ENCODE measurements at places on chromosomes 4 and X.

GRCh38 chr4:178105242-178105641 lies 663.0 kb upstream of the AGA start:
- no peak for DNase-seq

DNA sequence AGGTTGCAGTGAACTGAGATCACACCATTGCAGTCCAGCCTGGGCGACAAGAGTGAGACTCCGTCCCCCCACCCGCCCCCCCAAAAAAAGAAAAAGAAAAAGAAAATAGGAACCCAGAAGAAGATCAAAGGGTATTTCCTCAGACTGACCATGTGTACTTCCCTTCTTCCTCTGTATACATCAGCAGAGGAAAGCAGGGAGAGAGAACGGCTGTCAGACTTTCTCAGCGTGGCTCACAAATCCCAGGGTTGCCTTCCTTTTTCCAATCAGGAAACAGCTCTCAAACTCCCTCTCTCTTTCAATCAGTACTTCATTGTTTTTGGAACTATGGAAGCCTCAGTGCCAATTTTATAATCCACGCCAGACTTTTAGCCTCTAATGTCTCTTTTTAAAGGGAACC lies 59.1 kb downstream of the CHRNA9 start:
- no peak for DNase-seq

DNA sequence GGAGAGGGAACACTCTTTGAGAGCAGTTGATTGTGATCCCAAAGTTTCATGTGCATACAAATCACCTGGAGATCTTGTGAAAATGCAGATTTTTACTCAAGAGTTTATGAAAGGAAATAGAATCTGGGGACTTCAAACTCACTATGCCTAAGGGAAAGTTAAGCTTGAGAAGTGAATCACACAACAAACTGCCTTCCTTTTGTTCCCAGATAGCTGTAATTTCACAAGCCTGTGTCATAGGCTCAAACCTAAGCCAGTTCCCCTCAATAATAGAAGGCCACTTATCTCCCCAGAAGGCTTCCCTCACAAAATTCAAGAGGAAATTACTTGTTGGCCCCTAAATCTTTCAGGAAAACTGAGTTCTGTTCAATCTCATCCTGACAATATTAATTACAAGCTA lies 132.8 kb upstream of the MAGEB16 start:
- DNase-seq, result no peak

- DNase-seq, result no peak
Observed at GRCh38 chrX:69987691-69988090, 62.0 kb downstream of the AWAT2 start.

DNA sequence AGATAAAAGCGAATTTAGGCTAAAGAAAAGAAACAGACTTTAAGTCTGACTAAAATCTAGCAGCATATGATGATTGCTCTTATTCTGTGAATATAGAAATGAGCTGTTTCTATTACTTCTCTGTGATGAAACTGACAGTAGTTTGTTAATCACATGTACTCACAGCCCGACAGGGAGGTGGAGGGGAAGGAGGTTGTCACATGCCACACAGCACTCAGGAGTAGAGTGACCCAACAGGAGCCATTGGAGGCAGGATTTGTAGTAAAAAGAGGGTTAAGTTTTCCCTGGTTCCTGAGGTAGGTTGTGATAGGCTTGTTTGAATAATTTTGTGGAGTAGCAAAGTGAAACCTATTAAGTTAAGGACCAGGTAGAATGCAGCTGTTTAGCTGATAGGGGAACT lies 495.9 kb downstream of the CENPC start:
- no peak for DNase-seq

DNA sequence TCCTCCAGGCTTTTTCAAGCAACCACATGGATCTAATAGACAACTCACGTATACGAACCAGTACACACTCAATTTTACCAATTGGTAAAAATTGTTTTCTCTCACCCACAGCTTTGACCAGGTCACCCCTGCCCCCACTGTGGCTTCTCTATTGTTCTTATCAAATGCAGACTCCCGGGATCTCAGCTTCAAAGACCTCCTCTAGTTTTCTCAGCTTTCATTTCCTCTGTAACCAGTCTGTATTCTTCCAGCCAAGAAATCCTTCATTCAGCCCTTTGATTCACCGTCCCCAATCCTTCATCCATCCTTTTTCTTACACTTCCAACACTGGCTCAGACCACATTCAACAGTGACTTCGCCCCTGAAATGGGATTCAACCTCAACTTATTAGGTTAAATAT lies 120.7 kb downstream of the CORIN start:
- no peak for DNase-seq

GRCh38 chr4:112509243-112510141 lies 6.5 kb downstream of the NEUROG2 start:
- DNase-seq, result peak; percentile 39

DNA sequence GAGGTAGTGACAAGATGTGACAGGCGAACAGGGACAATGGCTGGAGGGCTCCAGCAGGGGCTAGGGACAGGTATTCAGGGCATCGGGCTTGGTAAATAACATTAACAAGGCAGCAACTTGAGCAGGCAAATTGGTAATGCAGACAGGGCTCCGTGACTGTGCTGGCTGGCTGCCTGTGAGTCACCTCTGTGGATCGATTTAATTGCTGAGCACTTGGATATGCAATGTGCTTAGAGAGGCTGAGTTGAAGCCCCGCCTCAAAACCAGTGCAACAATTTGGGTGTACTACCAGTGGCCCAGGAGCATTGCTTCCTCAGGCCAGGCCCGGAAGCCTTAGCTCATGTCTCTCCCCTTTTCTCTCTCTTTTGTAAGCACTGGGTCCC lies 19.5 kb downstream of the CNGA2 start:
- DNase-seq, result peak; percentile 78

DNA sequence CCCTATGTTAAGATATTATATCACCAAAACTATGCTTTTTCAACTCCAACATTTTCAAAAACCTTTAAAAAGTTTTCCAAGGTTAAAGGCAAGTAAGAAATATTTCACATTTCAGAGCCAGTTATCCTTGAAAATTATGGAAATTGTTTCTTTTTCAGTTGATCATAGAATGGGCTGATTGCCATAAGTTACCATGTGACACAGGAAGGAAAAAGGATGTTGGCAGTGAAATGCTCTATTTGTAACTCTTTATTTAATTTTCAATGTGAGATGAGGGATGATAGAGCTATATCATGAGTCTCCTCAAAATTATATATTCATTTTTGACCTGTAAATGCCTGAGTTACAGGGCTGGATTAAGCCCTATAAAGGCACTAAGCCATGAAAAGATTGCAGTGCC lies 93.0 kb upstream of the PLS3 start:
- DNase-seq, result no peak

GRCh38 chrX:16999275-16999674 lies 52.8 kb downstream of the REPS2 start:
- no peak for DNase-seq

- DNase-seq, result no peak
Observed at GRCh38 chr4:86586626-86587380, 7.3 kb upstream of the PTPN13 start.

- DNase-seq, result peak; percentile 16
Observed at GRCh38 chr4:176498617-176499256, 179.0 kb downstream of the SPCS3 start.

- no peak for DNase-seq
Observed at GRCh38 chrX:77404419-77404818, 42.8 kb upstream of the FGF16 start.

- DNase-seq, result no peak
Observed at GRCh38 chr4:52711834-52712250, 39.4 kb downstream of the ERVMER34-1 start.

GRCh38 chrX:140933874-140934655 lies 68.3 kb upstream of the SPANXB1 start:
- DNase-seq, result no peak

DNA sequence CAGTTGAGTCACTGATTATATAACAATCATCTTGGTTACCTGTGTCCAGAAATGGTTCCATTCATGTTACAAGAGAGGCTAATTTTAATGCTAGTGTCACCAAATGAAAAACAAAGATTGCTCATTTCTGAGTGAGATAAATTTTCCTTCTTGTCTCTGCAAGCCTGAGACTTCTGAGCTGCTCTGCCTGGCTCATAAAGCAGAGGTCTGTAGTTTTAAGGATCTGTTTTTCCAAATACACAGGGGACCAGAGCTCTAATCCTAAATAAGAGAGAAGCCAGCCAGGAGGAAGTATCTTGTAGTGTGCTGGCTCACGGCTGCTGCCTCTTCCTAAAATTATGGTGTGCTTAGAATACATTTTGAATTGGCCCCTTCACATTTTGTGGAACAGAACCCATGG lies 42.6 kb downstream of the CLDN34 start:
- no peak for DNase-seq

DNA sequence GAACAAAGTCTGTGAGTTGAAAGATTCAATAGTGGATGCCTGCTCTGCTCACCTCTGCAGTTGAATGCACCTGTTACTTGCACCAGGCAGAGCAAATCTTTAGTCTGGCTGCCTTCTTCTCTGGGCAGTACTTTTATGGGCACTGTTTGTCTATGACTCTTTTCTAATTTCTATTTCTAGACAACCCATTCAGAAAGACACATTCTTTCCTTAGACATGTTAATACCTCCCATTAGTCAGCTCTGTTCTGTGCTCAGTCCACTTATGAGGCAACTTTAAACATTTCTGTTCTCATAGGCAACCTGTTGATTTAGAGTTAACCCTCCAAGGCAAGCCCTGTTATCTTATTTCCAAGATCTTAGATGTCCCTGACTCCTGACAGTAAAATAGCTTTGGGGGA lies 108.9 kb downstream of the SYNPO2 start:
- peak; percentile 46 for DNase-seq

DNA sequence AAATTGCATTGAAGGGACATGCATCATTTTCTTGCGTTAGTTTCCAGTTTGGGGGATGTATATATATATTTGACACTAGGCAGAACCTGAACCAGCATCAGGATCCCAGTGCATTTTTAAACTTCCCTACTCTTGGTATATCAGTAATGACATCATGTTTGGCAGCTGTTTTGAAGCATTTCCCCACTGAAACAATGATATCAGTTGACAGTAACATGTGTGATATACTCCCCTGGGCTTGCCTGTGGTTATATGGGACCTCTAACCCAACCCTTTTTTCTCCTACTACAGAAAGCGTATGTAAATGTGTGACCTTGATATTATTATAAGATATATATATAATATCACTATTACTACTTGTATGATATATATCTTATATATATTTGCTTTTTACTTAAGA lies 225.9 kb upstream of the CASK start:
- no peak for DNase-seq

- DNase-seq, result no peak
Observed at GRCh38 chr4:73451981-73452747, 16.1 kb downstream of the AFP start.

GRCh38 chr4:10006601-10007435 lies 14.5 kb downstream of the SLC2A9 start:
- peak; percentile 21 for DNase-seq

DNA sequence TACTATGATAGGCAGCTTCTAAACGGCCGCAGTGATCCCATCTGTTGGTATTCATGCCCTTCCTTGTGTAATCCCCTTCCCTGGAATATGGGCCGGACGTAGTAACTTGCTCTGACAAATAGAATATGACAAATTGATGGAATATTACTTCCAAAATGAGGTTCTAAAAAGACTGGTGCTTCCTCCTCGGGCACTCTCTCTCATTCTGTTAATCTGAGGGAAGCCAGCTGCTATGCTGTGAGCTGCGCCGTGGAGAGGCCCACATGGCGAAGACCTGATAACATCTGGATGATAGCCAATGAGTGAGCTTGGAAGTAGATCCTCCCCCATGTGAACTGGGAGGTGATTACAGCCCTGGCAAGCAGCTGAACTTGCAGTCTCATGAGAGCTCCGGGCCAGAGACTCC lies 27.2 kb upstream of the SLC25A4 start:
- DNase-seq, result no peak

DNA sequence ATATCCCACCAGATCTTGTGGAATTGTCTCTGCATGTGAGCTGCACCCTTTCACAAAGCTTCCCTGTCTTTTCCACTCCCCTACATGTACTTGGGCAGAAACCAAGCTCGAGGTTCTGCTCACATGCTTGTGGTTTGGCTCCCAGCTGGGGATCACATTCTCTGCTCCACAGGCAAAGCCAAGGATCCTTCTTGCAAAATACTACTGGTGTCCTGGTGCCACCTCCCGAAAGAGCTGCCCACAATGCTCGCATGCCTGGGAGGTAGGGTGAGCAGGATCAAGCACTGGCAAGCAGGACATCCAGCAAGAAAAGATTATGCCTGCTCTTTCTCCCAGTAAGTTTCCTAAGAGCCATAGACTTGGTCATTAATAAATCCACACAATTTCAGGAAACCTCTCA lies 45.1 kb upstream of the PPARGC1A start:
- DNase-seq, result peak; percentile 90

GRCh38 chrX:38803243-38803587 lies 2.0 kb downstream of the MID1IP1 start:
- no peak for DNase-seq

DNA sequence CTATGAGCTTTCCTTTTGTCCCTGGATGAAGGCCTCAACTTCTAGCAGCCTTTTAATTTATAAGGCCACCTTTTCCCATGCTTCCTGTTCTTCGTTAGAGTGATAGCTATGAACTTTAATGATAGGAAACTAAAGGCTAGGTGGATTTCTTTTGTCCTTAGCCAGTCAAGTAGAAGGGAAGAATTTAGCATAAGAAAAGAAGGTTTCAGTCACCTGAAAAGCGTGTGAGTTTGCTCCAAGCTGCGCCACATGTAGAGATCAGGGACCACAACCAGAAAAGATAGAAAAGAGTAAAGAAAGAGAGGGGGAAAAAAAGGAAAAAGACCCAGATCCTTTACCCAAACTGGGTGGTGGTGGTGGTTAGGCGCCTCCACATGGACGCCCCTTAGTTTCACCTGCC lies 28.6 kb downstream of the LUZP4 start:
- no peak for DNase-seq

DNA sequence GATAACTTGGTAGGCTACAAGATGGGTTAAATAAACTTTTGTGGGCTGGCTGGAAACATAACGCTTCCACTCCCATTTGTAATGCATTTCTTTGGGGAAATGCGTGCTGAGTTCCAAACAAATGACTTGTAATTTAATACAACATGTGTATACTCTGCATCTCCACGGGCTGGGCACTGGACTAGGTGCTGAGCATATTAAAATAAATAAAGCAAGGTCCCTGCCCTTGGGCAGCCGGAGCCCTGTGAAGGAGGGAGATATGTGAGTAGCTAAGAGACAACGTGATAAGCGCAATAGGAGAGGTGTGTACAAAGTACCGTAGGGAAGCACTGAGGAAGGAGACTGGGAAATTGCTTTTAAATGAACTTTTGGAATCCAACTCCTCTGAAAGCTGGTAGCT lies 147.2 kb upstream of the RBPJ start:
- no peak for DNase-seq

DNA sequence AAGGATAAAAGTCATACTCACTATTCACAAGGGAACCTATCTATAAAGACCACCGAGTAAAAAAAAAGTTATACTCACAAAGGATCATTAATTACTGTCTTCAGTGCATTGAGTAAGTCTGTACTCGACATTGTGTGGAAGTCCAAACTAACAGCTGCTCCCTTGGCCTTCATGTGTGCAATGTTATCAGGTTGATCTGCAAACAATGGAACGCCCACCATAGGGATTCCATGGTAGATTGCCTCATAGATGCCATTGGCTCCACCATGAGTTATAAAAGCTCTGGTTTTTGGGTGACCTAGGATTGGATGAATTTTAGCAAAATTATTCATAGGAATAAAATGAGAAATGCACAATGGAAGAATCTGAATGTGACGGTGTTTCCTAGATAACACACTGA lies 10.6 kb downstream of the UGT2B4 start:
- DNase-seq, result no peak

- peak; percentile 51 for DNase-seq
Observed at GRCh38 chr4:152073351-152074087, 312.7 kb upstream of the GATB start.
